ENCODE measurements at places on chromosomes 3 and 15. TPM values are rescaled to one million over a fixed set of nuclear protein-coding genes. Genes with fewer than 3 reads are reported as not detected.

DNA sequence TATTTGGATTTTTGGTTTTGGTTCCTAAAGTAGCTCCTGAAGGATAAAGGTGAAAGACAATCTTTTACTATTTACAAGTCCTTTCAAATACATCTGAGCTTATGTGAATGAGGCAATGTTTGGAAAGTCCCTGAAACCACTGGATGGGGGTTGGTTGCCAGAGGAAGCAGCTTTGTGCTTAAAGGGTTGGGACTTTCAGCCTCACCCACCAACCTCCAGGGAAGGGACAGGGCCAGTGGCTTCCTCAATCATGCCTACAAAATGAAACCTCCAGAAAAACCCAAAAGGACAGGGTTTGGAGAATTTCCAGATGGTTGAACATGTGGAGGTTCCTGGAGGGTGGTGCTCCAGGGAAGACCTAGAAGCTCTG, 20.9 kb upstream of the ABHD17C start:
- no peak for DNase-seq

The KLHL40 gene
- not detected for total RNA-seq

- no peak for DNase-seq
These were observed 85.4 kb upstream of the ARRDC4 start for GRCh38 chr15:97875025-97875512.

The COL6A5 gene
- not detected for total RNA-seq

The GUCA1C gene
- not detected for total RNA-seq

The LRRIQ4 gene
- total RNA-seq: not detected
